ENCODE measurements at places on chromosomes 5 and 9. TPM values are rescaled to one million over a fixed set of nuclear protein-coding genes. Genes with fewer than 3 reads are reported as not detected.

The NDUFS4 gene
- 51.7 TPM for total RNA-seq

The GABRA6 gene
- total RNA-seq, result not detected

DNA sequence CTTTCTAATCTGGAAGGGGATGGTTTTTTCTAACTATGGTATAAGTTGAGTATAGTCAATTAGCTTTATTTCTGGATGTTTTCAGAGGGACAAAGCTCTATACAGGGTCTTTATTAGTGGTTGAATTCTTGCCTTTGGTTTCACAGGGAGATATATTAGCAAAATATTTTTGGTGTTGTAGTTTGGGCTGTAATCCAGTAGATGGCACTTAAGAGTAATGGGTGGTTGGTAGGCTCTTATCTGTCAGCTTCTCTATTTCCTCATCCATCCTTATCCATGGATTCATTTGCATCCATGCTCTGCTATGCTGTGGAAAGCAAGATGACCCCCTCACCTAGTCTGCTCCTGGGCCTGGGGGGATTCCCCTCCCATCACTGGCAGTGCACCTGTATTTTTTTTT, 363.6 kb upstream of the CYLC2 start:
- no peak for DNase-seq

GRCh38 chr5:92599217-92599810, 981.7 kb downstream of the NR2F1-AS1 start:
- no peak for DNase-seq

- DNase-seq, result no peak
Observed at GRCh38 chr5:168773226-168773625, 194.1 kb upstream of the PANK3 start.
